ENCODE measurements at places on chromosomes 5 and 9.

- no peak for DNase-seq
Observed at GRCh38 chr9:265209-265870, 50.7 kb downstream of the DOCK8 start.

DNA sequence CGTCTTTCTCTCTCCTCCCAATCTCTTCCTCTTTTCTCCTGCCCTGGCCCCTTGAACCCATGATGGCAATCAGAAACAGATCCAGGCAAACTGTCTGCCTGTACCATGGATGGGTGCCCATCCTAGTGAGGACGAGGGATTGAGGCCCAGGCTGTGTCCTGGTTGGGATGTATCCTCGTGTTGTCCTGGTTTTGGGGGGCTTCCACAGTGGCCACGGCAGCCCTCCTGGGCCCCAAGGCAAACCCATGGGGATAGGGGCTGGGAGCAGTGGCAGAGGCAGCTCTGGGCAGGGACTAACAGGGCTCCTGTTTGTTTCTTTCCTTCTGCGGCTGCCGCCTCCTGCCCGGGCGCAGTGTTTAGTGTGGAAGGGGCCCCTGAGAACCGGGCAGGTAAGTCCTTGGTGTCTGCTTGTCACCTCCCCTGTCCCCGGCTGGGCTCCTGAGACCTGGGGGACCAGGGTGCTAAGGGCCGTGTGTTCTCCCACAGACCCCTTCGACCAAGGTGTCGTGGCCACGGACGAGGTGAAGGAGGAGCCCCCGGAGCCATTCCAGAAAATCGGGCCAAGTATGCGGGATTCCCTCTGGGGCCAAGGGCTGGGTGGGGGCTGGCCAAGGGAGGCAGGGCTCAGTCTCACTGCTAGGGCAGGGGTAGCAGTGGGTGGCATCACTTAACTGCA lies 70.0 kb downstream of the AMBP start:
- DNase-seq, result no peak

- no peak for DNase-seq
Observed at GRCh38 chr5:168513861-168514428, 15.2 kb upstream of the FBLL1 start.

DNA sequence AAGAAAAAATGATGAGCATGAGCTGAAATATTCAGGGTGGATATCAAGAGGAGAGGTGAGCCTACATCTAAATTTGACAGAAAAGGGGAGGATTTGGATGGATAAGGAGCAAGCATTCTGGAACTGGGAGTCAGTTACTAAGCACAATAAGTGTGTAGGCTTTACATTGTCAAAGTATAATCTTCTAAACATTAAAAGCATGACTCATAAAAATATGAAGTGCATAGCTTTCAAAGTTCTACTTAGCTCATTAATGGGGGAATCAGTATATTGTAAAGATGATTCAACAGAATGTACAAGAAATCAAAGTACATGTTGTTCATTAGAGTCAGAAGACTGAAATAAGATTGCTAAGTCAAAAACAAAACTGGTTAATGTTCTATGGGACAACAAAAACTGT lies 248.0 kb upstream of the GAS1 start:
- DNase-seq, result no peak

GRCh38 chr5:64074533-64074932 lies 91.1 kb upstream of the RNF180 start:
- no peak for DNase-seq

DNA sequence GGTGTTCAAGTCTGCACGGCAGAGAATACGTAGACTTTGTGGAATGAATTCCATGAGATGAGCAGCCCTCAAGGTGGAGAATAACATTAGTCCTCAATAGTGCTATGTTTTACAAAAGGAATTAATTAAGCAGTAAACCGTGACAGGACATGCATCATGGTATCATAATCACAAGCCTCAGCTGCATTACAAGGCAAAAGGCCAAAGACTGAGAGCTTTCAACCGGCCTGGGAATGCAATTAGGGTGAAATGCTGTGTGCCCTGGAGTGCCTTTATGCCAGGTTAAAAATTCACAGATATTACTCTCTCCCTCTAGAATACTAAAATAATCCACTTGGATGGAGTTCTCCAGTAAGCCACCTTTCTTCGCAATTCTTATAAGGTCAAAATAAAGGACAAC lies 270.6 kb downstream of the MLLT3 start:
- no peak for DNase-seq

DNA sequence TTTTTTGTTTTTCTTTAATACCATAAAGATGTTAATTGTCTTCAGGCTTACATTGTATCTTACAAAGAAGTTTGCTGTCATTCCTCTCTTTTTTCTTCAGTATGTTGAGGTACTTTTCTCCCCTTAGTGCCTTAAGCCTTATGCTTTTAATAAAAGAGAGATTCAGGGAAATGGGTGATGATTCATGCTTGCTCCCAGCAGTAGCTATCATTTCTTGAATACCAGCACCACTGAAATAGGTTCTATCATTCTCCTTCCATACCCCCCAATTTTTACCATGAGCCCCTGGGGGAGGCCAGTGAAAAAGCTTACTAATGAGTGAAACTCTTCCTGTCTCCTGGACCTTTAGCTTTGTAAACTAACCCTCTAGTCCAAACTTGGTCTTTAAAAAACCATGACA lies 165.0 kb downstream of the FBXL7 start:
- DNase-seq, result no peak

DNA sequence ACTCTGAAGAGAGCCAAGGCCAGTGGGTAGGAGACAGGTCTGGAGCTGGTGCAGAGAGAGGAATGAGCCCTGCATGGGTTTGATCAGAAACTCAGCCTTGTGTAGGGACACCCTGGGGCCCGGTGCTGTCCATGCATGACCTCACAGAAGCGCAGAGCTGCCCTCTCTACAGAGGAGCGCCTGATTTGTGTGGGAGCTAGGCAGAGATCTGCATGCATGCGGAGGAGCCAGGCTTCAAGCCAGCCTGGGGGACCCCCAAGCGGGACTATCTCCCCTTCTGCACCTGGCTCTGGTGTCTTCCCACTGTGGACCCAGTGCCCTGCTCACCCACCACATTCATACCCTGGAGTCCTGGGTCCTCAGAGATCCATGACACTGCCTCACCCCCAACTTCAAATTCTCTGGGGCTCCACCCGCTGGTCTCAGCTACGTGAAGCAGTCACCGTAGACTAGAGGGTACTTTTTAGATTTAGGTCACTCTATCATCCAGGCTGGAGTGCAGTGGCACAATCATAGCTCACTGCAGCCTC lies 2.6 kb upstream of the LCN2 start:
- no peak for DNase-seq

DNA sequence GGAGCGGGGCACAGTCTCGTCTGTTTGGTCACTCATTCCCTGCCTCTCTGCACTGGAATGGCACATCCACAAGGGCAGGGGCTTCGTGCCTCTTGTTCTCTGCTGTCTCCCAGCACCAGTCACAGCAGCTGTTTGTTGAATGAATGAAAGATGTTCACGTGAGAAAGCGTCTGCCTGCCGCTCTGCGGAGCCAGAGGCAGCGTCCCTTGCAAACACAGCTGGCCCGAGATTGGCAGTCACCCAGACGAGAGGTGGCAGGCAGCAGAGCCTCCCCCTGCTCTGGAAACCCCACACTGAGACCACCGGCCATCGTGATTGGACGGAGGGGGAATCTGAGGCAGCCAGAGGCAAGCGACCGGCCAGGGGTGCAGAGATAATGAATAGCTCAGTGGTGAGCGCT lies 6.0 kb upstream of the FAM163B start:
- no peak for DNase-seq

DNA sequence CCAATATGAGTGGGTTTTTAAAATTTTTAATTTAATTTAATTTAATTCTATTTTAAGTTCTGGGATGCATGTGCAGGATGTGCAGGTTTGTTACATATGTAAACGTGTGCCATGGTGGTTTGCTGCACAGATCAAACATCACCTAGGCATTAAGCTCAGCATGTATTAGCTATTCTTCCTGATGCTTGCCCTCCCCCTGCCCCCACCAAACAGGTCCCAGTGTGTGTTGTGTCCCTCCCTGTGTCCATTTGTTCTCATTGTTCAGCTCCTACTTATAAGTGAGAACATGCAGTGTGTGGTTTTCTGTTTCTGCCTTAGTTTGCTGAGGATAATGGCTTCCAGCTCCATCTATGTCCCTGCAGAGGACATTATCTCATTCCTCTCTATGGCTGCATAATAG lies 35.0 kb upstream of the ANKRD33B start:
- no peak for DNase-seq

DNA sequence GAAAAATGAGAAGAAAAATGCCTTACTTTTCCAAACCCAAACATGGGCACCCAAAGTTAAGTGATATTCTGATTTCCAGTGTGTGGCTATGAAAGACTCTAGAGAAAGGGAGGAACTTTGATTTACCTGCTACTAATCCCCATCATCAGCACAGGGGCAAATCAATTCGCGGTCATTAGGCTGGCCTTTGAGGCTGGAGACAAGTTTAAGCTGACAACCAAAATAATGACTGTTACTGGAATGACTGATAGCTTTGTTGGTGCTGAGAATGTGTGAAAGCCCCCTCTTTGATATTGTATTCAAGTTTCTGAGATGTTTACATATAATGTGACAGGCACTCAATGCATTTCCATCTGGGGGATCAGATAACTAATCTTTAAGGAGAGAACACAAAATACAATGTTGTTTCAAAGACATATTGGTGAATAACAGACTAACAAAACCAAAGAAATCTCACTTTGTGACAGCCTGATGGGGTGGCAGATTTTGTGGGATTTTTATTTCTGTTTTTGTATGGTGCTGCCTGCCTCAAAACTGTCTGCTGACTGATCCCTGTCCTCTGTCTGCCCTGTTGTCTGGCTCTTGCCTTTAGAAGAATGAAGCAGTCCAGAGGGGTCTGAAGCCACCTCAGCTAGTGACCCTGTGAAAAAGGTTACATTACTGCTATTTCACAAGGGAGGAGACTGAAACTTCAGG lies 12.6 kb upstream of the INSYN2B start:
- no peak for DNase-seq

- DNase-seq, result no peak
Observed at GRCh38 chr5:111597491-111597890, 85.2 kb upstream of the STARD4 start.

GRCh38 chr9:37618817-37619216 lies 26.4 kb upstream of the TOMM5 start:
- no peak for DNase-seq

DNA sequence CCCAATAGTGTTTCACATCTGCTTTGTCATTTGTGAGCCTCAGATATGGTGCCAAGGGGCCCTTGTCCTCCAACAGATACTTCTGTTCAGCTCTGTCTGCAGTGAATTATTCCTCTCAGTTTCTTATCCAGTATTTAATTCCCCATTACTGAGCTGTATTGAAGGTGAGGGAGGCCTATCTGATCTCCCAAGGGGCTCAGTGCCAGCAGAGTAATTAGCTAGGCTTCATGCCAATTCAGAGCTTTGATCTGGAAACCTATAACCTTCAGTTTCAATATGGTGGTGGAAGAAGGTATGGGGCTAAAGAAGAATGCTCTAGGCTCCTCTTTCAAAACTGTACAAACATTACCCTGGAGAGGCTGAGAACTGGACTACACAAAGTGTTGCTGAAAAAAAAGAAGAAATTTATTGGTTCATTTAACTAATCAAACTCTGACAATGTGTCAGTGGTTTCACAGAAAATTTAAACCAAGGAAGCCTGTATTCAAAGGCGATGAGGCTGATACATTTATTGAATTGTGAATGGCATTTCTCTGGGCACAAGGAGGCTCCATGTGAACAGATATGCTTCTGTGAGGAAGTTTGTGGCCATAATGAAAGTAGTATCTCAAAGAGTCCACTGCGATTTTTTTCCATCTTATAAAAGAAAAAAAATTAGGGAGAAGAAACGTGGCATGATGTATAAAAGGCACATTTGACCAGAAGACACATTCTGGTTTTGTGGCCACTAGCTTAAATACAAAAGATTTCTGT lies 397.8 kb downstream of the TLE4 start:
- DNase-seq, result no peak

GRCh38 chr5:127645300-127645726 lies 3.6 kb upstream of the CTXN3 start:
- no peak for DNase-seq

GRCh38 chr5:167797933-167798332 lies 493.5 kb upstream of the WWC1 start:
- no peak for DNase-seq

DNA sequence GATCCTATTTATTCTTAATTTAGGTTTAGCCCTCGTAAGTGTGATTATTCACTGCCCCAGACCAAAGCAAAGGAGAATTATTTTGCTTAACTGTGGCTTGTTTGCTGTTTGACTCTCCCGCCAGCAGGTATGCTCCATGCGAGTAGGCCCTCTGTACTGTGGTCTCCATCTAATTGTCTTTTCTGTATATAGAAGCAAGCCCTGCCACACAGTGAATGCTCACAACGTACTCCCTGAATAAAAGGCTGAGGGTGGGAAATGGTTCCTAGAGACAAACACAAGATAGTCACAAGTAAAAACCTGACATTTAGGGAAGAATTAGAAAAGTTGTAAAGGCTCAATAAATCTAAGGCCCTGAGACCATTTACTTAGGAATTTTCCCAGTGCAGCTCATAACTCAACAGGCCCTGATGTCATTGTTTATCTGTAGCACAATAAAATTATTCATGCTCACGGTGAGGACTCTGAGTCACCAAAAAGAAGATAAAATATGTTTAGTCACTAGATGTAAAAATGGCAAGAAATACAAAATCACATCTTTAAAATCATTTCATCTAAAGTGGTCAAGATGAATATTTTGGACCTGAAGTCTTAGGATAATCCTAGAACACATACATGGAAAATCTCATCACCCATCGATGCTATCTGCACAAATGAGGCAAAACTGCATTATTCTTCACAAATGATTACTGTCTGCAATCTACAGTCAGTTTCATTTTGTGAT lies 473.2 kb downstream of the ENC1 start:
- no peak for DNase-seq

DNA sequence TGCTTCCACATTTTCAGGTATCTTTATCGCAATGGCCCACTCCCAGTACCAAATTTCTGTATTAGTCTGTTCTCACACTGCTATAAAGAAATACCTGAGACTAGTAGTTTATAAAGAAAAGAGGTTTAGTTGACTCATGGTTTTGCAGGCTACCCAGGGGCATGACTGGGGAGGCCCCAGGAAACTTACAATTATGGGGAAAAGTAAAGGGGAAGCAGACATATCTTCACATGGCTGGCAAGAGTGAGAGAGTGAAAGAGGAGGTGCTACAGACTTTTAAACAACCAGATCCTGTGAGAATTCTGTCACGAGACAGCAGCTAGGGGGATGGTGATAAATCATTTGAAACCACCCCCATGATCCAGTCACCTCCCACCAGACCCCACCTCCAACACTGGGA lies 238.2 kb upstream of the DMAC1 start:
- no peak for DNase-seq

- DNase-seq, result no peak
Observed at GRCh38 chr9:30913331-30913730, 1471.1 kb upstream of the ACO1 start.

DNA sequence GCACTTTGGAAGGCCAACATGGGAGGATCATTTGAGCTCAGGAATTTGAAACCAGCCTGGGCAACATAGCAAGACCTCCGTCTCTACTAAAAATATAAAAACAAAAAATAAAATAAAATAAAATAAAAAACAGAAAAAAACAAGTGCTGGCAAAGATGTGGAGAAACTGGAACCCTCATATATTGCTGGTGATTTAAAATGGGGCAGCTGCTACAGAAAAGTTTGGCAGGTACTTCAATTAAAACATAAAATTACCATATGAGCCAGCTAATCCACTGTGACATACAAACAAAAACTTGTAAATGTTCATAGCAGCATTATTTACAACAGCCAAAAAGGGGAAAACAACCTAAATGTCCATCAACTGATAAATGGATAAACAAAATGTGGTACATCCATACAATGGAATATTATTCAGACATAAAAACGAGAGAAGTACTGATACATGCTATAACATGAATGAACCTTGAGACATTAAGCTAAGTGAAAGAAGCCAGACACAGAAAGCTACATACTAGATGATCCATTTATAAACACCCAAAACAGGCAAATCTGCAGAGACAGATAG lies 42.7 kb downstream of the PFDN1 start:
- DNase-seq, result no peak

All from CD14-positive monocyte (primary cell).